ENCODE measurements at places on chromosomes 12 and 14. TPM values are rescaled to one million over a fixed set of nuclear protein-coding genes. Genes with fewer than 3 reads are reported as not detected.

DNA sequence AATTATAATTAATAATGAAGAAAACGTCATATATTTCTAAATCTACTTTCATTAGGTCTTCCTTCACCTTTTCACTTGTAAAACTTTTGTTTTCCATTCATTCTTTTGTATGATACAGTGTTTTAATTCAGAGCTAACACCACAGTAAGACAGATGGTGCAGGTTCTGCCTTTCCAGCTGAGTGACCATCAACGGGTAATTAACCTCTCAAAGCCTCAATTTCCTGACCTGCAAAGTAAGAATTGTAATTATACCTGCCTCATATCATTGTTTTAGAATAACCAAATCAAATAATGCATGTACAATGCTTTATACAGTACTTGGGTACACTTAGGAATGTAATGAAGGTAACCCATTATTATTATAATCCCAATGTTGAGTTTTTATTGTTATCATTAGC is 157.6 kb downstream of the FOXA1 start:
- H3K4me1 ChIP-seq, result no peaks in the 10 kb centered on the region
- H3K36me3 ChIP-seq, result no peaks in the 10 kb centered on the region
- H3K27me3 ChIP-seq, result no peaks in the 10 kb centered on the region
- no peak for DNase-seq
- H3K4me3 ChIP-seq, result no peak overlapping the region

DNA sequence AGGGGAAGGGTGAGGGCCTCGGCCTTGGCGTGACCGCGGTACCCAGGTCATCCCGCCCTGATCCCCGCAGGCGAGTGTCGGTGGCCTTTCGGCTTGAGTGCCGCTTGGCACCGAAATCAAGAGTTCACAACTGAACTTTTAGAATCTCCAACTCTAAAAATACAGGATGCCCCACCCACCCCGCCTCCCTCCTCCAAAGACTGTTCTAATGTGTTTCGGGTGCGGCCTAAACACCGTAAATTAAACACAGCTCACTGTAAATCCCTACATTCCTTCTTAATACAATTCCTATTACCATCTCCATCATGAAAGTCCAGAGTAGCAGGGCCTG is 11.4 kb downstream of the SCNN1A start:
- H3K27me3 ChIP-seq, result no peaks in the 10 kb centered on the region
- H3K4me3 ChIP-seq, result peak overlapping the region; percentile 54
- H3K27ac ChIP-seq, result peak overlapping the region; percentile 97
- H3K36me3 ChIP-seq, result no peaks in the 10 kb centered on the region
- peak; percentile 75 for DNase-seq

PAPLN gene
- total RNA-seq, result 40.2 TPM

- no peaks in the 10 kb centered on the region for H3K4me1 ChIP-seq
- H3K27ac ChIP-seq, result peak overlapping the region; percentile 96
- peak overlapping the region; percentile 78 for H3K4me3 ChIP-seq
- H3K27me3 ChIP-seq, result no peaks in the 10 kb centered on the region
These were observed 1.8 kb upstream of the BHLHE41 start for GRCh38 chr12:26126340-26127284.

DNA sequence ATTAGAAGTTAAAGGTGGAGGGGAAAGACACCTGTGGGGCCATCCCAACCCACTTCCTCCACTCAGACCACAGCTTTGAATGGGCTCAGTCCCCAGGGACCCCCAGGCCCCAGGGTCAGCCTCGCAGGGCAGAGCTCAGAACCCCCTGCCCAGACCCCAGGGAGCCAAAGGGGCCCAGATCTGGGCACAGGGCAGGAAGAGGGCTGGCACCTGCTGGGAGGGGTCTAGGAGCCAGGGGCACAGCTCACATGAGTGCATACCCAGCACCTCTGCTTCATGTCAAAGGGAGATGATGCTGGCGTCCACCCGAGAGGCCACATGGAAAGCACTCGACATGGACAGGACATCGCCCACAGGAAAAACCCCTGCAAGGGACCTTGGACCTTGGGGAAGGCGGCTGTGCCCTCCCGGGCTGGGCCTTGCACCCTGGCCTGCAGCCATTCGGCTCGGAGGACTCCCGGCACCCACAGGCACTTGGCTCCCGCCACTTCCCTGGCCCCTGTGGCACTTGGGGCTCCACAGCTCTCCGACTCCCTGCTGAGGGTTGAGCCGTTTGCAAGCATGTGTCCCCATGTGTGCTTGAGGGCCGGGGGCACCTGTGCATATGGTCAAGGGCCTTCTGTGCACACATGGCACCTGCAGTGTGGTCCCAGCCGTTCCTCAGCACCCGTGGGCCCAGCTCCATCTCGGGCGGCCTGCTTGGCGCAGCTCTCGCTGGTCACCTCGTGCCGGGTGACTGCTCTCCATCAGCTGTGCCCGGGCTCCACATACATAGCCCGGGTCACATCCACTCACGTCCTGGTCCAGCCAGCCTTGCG is 7.8 kb upstream of the AMN start:
- no peak overlapping the region for H3K4me3 ChIP-seq
- H3K27me3 ChIP-seq, result no peaks in the 10 kb centered on the region

DNA sequence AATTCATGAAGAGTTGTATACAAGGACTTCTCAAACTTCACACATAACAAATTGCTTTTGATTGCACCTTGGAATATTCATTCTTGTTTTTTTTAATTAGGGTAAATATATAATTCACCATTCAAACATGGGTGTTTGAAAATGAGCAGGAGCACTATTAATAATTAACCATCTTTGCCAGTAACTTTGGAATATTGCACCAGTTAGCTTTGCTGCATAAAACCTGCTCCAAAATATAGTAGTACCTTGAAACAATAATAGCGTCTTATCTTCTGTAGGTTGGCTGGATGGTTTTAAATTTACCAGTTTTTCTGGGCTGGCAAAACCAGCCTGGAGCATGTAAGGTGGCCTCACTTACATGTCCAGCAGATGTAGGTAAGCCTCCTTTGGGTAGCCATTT is 1112.4 kb downstream of the TRHDE start:
- no peak overlapping the region for H3K4me3 ChIP-seq
- H3K36me3 ChIP-seq, result no peaks in the 10 kb centered on the region
- H3K27me3 ChIP-seq, result no peaks in the 10 kb centered on the region
- H3K4me1 ChIP-seq, result no peaks in the 10 kb centered on the region
- no peak overlapping the region for H3K27ac ChIP-seq
- no peak for DNase-seq

FLRT2 gene
- total RNA-seq, result 5.4 TPM

CLEC6A gene
- not detected for total RNA-seq

LRP1-AS gene
- total RNA-seq, result not detected

GRCh38 chr12:120962532-120963020 is 15.8 kb upstream of the HNF1A start:
- H3K36me3 ChIP-seq, result no peaks in the 10 kb centered on the region
- H3K4me1 ChIP-seq, result no peaks in the 10 kb centered on the region
- no peak for DNase-seq
- H3K4me3 ChIP-seq, result no peak overlapping the region
- H3K27ac ChIP-seq, result no peak overlapping the region
- no peaks in the 10 kb centered on the region for H3K27me3 ChIP-seq

APOF gene
- total RNA-seq, result not detected

- no peaks in the 10 kb centered on the region for H3K4me1 ChIP-seq
- DNase-seq, result no peak
- no peaks in the 10 kb centered on the region for H3K36me3 ChIP-seq
- no peaks in the 10 kb centered on the region for H3K27me3 ChIP-seq
- H3K27ac ChIP-seq, result no peak overlapping the region
These were observed 981.8 kb downstream of the SLC16A7 start for GRCh38 chr12:60577607-60578006.

ACSS3 gene
- 52.1 TPM for total RNA-seq

- no peaks in the 10 kb centered on the region for H3K36me3 ChIP-seq
- no peak overlapping the region for H3K27ac ChIP-seq
These were observed 166.9 kb downstream of the BRMS1L start for GRCh38 chr14:35992816-35993683.

Measured in uterus (tissue), 4 donors.